NCI-H1092 treated with DMSO at 0.1 percent for 48 hours (cell line): ENCODE measurements at places on chromosomes 16 and 17.

- DNase-seq: no peak
Measured at GRCh38 chr17:1229349-1229899, 40.8 kb upstream of the BHLHA9 start.

- DNase-seq: no peak
Measured at GRCh38 chr17:9862220-9862619, 36.5 kb downstream of the GLP2R start.

GRCh38 chr17:33873201-33873617, 381.9 kb upstream of the CCL2 start:
- no peak for DNase-seq

- DNase-seq: no peak
Measured at GRCh38 chr17:73166731-73167581, 2.1 kb downstream of the SSTR2 start.

DNA sequence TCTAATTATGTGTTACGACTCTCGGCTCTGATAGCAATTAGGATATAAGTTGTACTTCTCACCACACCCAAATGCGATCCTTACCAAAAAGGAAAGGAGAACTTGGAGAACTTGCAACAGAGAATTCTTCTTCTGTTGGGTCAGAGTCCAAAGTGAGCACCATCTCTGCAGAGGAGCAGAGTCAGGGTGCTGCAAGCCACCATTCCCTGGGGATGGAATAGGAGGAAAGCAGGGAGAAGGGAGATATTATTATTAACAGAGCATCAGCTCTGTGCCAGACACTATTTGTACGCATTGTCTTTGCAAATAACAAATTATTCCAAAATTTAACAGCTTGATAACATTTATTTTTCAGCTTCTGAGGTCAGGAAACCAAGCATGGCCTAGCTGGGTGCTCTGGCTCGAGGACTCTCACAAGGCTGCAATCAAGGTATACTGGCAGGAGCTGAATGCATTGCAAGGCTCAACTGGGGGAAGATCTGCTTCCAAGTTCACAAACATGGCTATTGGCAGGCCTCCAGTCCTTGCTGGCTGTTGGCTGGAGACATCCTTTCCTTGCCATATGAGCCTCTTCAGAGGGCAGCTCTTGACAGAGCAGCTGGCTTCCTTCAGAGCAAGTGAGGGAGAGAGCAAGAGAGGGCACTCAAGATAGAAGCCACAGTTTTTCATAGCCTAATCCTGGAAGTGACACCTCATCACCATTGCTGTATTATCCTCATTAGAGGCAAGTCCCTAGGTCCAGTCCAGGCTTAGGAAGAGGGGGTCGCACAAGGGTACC, 296.2 kb upstream of the CDH5 start:
- peak; percentile 49 for DNase-seq

DNA sequence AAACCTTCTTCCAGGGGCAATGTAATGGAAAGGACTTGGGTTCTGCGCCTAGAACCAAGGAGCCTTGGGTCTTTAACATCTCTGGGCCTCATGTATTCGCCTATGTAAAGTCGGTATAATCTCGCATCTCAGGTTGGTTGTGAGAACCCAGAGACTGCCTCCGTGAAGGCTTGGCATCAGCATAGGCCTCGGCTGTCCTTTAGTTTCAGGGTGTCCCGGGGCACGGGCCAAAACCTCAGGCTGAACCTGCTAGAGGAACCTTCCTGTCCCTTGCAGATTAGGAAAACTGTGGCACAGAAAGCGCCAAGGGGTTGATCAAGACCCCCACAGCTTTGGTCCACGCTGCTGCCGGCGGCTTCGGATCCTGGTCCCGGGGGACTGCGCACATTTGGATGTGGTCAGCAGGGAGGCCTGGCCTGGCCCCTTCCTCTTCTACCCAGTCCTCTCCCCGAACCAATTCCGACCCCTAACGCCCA, 772 bp upstream of the PHAF1 start:
- no peak for DNase-seq

DNA sequence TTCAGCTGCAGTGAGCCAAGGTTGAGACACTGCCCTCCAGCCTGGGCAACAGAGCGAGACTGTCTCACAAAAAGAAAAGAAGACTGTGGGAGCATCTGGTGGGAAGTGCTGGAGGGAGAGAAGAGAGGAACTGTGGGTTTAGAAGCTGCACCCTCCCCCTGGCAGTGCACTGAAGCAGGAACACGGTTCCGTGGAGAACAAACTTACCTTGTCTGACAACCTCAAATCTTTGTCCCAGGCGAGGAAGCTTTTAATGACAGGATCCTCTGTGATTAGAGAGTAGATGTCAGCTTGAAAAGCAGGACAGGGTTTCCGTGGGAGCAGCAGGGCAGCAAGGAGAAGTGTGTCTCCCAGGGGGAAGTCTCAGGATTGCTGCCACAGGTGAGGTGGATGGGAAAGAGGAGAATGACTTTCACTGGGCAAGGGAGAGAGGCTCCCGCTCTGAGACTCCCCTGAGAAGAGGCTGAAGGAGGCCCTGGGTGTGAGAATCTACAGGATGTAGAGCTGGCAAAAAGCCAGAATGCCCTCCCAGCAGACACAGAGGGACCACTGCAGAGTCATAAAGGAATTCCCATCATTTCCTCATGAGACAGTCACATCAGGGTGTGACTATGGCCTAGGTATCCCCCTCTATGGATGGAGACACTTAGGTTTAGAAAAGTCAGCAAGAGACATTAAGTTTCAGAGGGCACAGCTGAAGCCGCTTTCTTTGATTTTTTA, 22.9 kb downstream of the PRR11 start:
- no peak for DNase-seq

- no peak for DNase-seq
Measured at GRCh38 chr16:54493061-54493460, 206.5 kb upstream of the IRX3 start.

- DNase-seq: no peak
Measured at GRCh38 chr17:7038025-7038862, 2.4 kb downstream of the SLC16A13 start.

DNA sequence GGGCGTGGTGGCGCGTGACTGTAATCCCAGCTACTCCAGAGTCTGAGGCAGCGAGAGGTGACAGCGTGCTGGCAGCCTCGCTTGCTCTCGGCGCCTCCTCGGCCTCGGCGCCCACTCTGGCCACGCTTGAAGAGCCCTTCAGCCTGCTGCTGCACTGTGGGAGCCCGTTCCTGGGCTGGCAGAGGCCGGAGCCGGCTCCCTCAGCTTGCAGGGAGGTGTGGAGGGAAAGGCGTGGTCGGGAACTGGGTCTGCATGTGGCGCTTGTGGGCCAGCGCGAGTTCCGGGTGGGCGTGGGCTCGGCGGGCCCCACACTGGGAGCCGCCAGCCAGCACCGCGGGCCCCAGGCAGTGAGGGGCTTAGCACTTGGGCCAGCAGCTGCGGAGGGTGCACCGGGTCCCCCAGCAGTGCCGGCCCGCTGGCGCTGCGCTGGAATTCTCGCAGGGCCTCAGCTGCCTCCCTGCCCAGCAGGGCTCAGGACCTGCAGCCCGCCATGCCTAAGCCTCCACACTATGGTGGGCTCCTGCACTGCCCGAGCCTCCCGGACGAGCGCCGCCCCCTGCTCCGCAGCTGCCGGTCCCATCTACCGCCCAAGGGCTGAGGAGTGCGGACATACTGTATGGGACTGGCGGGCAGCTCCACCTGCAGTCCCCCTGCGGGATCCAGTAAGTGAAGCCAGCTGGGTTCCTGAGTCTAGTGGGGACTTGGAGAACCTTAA, 1093.3 kb upstream of the CDH8 start:
- DNase-seq: no peak

GRCh38 chr16:56245197-56245596, 53.9 kb downstream of the GNAO1 start:
- no peak for DNase-seq

DNA sequence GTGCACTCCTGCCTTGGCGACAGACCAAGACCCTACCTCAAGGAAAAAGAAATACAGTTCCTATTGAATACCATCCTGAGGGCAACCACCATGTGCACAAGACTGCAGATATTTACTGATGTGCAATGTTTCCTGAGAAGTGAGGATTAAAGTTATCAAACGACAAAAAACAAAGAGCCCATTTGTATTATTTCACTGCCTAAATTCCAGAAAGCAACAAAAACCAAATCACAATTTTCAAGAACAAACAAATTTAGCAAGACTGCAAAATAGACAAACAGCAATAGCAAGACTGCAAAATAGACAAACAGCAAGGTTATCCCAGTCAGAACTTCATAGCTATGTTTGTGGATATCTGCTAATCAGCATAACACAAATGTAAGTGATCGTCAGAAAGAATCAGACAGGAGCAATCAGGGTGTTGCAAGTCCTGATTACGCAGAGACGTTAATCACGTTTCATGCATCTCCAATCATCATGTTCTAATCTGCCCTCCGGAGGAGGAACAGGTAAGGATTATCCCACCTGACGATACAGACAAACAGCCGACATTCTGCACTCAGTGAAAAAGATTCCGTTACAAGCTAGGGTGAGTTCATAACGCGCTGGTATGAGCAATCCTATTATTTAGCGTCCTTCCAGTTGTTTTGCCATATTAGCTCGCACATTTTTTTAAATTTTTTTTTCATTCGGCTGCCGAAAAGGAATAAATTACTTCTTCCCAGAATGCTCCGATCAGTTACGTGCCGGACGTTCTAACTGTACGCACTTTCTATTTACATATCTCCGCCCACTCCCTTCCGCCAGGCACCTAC, 2.9 kb downstream of the TMEM107 start:
- peak; percentile 91 for DNase-seq

DNA sequence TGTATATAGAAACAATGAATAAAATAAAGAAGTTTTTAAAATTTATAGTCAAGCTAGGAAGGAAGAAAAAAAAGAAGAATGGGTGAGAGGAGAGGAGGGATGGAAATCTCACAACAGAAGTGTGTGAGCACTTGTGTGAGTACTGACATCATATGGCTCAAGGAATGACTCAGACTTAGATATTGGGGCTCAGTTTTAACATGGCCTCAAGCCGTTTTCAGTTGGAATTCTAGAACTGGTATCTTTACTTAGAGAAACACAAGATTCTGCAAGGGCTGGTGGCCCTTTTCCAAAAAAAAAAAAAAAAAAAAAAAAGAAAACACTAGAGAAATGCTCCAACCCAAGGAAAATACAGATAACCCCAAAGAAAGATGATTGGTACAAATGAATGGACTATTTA, 55.1 kb downstream of the STXBP4 start:
- DNase-seq: no peak

- no peak for DNase-seq
Measured at GRCh38 chr17:76131692-76132573, 9.1 kb downstream of the FOXJ1 start.

DNA sequence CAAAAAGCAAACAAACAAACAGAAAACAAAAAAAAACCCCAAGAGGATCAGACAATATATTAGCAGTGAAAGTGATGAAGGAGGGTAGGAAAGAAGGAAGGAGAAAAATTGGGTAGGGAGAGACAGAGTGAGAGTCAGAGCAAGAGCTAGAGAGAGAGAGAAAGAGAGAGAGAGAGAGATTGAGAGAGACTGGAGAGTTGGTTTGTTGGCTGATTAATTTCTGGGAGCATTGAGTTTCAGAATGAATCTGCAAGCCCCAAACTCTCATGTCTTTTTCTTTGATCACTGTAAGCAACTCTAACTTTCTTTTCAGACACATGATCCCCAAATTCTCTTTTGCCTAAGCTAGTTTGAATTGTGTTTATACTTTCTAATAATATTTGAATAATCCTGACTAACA, 388.1 kb downstream of the SHISA9 start:
- no peak for DNase-seq

DNA sequence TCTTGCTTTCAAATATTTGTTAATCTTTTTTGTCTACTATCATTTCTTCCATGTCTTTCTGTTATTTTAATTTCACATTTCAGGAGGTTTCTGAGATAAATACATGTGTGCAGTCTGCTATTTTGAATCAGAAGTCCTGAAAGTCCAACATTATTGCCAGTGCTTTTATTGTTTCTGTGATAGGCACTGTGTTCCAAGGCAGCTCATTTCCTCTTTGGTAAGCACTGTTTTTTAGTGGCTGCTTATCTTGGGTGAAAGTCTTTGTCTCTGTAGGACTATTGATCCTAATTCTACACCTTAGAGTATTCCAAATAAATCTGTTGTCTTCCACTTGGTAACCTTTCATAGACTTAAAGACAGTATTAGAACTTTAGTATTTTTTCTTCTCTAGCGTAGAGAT, 76.1 kb downstream of the PPM1E start:
- no peak for DNase-seq

DNA sequence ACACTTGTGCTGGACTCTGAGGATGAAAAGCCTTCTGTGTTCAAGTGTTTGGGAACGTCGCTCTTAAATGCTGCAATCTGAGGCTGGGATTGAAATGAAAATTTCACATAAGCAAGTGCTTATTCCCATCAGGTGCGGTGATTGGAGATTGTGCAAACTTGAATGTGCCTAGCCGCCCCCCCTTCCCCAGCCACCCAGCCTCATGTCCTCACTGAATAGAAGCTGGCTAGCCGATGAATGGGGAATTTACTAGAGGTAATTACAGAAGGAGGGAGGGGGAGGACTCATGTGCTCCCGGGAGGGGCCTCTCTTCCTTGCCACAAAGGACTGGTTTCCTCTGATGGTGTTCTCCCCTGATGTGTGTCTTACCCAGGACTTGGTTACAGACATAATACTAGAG, 544.8 kb upstream of the EEF2KMT start:
- peak; percentile 32 for DNase-seq

DNA sequence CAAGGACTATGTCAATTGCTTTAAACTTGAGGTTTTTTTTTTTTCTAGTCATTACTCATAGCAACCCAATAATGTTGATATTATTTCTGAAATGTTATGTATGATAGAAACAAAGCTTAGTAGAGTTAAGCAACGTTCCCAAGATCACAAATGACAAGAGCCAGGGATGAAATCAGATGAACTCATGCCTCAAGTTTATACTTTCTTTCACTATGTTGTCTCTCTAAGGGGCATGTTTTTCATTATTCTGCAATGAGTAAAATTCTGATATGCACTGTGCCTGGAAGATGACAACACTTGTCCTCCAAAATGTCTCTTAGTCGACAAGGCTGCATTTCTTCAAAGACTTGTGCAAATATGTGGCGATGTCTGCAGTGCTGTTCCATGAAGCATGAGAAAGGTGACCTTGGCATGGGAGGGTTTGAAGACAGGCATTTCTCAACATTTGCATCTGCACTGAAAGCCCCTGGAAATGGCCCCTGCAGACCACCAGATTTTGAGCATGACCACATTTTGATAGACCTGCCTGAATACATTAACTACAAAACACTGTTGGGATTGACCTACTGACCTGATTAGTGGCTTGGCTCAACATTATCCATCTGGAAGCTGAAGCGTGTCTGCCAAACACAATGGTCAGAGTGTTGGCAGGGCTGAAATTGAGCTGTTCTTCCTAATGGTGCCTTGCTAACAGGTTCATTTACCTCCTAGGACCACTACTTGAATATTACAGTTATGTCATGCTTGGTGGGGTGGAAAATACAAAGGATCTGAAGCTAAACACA, 1027.5 kb downstream of the CDH11 start:
- DNase-seq: no peak

- DNase-seq: no peak
Measured at GRCh38 chr17:48609759-48610281, 997 bp downstream of the HOXB7 start.
